ENCODE measurements at places on chromosomes 11 and 22.

GRCh38 chr11:11968511-11969280 is 39.7 kb downstream of the DKK3 start:
- no peak for DNase-seq

DNA sequence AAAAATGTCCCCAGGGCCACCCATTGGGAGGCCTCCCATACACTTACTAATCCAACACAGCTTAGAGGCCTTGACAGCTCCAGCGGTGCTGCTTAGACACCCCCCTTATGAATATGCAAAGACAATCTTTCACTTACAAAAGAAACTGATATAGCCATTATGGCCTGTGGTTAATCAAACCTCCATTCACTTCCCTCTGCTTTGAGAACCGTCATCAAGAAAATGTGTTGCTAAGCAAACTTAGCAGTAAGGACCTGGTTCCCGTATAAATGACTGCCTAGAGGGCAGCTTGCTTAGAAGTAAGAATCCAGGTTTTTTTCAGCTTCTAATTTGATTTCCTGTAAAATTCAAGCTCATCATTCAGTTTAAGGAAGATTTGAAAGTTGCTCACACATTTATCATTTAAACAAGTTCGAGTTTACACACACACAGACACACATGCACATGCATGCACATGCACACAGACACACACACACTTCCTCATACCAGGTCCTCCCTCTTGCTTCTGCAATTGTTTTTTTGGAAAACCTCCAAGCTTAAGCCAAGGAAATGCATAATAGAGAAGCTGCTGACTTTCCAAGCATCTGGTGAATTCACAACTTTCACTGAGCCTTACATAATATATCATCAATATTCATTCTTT is 137.7 kb upstream of the BLID start:
- DNase-seq, result no peak

DNA sequence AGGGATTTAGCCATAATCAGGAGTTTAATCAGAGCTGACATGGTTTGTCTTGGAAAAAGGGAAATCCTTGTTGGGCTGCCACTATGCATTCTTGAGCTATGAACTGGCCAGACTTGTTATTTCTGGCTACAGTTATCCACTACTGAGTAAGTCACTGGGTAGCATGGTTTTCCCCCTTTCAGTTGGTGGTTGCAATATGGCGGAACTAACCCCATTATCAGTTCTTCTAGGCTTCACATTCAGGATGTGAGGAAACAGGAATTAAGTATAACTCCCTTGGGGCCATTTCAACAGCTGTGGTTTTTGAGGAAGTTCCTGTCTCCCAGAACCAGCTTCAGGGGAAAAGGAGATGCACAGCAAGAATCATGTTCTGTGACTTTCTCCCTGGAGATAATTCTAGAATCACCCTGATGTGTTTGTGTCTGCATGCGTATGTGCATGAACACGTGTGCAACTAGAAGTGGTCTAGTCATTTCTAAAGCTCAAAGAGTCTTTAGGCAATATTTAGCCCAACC is 103.0 kb upstream of the CD44 start:
- no peak for DNase-seq

DNA sequence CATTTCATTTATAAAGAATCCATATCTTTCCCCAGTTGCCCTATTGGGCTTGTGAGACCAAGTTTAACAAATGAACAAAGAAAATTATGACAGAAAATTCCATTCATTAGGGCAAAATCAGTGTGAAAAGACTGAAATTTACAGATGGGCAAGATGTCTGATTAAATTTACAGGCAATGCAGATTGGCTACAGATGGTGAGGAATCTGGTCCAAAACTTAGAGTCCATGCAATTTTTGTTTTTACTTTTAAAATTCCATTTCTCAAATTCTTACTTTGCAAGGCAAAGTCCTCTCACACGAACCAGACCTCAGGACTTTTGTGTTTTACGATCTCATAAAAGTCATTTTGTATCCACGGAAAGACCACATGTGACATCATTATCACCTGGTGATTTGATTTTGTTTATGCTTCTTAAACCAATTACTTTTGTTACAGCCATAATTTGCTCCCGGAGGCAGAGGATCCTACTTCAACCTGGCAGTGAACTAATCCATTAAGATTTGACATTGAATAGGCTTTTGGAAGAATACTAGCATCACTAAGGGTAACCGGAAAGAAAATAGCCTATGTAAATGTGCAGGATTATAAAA is 843.7 kb upstream of the CHORDC1 start:
- DNase-seq, result no peak

DNA sequence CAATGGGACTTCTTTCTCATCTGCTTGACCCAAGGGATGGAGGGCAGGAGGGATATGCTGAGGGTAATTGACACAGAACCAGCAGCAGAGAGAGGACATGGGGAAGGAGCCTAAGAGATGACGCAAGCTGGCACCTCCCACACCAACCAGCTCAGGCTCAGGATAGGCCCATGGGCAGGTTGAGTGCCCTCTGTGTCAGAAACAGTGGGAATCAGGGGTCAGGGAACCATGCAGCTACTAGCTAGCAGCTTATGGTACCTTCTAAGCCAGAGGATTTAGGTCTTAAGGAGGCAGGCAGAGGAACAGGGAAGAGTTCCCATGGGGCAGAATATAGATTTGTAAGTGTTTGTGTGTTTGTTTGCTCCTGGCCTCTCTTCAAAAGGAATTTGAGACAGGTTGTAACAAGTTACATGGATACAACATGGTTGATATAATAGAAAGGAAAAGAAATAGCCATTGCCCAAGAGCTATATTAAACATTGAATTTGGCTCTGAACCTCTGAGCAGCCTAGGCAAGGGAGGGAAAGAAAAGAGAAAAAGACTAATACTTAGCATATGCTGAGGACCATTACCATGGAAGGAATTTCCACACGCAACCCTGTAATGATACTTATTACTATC is 39.9 kb upstream of the NAV2 start:
- no peak for DNase-seq

DNA sequence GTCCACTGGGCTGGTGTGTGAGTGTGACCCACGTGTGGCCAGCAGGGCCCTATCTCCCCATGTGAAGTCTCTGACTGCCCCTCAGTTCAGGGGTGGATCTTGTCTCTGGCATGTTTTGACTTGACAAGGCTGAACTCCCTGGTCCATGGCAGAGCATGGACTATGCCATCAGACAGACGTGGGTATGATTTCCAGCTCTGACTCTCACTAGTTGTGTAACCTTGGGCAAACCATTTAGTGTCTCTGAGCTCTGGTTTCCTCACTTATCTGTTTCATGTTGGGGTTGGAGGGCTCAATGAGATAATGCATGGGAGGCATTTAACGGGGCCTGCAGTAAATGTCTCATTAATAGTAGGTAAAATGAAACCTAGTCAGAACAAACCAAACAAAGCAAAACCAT is 254.5 kb upstream of the NARS2 start:
- no peak for DNase-seq

GRCh38 chr11:60740573-60740972 is 16.1 kb downstream of the MS4A18 start:
- DNase-seq, result no peak

DNA sequence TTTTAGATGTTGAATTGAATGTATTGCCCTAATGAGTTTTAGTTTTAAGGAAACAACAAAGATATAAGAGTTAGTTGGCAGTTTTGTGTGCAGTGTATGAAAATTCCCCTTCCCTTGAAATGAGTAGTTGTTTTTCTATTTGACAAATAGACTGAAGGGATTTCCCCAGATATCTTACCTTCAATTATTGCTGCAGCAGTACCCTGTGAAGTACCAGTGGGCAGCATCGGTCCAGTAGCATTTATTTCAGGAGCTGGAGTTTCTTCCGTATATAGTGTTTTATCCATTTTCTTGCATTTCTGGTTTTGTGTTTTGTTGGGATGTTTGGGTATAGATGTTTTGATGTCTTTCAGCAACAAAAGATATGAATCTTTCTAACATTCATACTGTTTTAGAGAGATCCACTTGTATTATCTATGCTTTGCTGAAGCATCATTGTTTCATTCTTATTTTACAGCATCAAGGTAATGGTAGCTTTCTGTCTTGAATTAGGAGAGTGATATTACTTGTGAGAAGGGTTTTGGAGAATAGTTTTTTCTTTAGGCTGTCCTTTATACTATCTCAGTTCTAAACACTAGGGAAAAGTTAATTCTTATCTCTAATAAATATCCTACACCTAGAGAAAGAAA is 7.4 kb downstream of the KMT2A start:
- DNase-seq, result no peak

GRCh38 chr22:45688600-45689080 is 17.0 kb downstream of the ATXN10 start:
- DNase-seq, result no peak

DNA sequence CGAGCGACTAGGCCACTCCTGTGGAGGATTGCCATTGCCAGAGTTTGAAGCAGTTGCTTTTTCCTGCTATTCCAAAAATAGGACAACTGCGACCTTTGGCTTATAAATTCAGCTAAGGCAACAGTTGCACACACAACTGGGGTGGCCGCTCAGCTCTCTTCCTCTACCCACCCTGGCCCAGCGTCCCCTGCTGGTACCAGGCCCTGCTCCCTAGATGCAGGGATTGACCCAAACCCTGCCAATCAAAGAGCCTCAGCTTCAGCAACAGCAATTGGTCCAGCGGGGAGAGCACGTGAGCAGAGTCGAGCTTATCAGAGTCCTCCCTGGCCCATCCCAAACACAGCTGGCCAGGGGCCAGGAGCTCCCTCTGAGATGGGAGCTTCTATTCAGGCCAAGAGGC is 22.0 kb upstream of the CABP2 start:
- DNase-seq, result peak; percentile 57

- no peak for DNase-seq
Measured at GRCh38 chr11:134901955-134902918, 490.2 kb upstream of the B3GAT1 start.

DNA sequence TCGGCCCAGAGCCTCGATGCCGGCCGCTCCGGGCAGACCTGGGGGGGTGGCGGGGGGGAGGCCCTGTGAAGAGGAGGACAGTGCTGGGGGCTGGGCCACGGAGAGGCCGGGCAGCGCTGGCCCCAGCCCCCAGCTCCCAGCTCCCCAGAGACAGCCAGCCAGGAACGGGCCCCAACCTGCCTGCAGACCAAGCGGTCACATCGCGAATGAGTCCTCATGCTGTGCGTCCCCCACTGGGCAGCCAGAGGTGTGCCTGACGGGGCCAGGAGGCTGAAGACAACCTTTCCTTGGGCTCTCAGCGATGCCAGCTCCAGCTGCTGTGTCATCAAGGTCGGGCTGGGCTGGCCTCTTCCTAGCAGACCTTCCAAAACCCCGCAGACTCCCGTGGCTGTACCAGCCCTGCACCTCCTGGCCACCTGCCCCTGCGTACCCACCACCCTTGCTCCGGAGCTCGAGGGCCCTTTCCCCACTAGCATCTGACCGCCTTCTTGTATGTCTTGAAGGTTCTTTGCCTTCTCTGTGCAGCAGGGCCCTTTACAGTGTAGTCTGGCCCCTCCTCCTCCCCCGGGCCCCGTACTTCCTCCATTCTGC is 88.4 kb downstream of the CDKN1C start:
- DNase-seq, result peak; percentile 19

DNA sequence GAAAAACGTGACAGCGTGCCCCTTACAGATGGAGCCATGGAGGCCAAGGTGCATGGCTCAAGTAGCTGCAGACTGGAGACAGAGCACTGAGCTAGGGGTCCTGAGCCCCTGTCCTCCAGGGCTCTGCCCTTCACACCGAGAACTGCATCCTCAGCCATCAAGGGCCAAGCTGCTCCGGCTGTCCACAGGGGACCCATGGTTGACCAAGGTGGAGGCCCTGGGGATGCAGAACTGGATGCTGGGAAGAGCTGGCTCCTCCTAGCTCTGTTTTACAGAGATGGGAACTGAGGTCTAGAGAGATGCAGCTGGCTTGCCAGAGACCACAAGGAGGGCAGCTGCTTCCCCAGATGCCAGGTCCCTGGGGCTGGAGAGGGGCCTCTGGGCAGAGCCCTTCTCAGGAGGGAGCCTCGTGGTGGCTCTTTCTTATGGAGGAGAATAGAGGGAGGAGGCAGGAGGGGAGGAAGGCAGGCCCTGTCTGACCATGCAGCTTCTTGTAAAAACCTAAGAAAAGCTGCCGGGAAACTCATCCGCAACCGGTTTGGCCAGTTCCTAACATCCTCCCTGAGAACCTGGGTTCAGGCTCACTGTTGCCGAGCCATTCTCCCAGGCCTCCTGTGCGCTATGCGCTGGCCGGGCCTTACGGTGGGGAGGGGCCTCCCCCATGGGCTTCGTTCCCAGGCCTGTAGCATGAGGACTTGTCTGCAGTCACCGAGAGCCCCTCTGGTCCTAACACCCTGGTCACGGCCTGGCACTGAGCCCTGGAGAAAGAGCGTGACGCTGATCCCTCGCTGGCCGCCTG is 80.6 kb downstream of the WNT7B start:
- DNase-seq, result peak; percentile 43

DNA sequence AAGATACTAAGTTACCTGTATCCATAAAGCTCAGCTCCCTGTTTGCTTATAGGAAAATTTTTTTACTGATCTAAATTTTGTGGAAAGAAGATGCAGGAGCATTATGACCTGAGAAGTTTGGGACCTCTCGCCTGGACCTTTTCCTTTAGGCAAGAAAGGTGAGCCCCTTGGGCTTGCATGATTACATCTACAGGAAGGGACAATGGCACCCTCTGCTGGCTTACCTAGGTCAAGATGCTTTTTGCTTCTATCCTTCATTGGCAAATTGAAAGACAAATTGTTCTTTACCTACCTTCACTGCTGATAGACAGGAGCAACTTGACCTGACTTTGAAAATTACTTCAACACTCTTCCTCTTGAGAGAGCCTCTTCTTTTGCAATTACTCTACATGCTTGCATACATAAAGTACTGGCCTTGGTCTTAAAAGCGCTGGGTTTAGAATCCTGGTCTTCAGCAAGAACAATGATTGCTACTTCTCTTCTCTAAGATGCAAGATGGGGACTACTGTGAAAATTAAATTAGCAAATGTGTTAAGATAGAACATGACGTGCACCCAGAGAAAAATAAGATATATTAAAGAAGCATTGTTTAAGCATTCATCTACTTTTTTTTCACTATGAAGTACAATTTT is 147.2 kb downstream of the TRPC6 start:
- DNase-seq, result peak; percentile 17

DNA sequence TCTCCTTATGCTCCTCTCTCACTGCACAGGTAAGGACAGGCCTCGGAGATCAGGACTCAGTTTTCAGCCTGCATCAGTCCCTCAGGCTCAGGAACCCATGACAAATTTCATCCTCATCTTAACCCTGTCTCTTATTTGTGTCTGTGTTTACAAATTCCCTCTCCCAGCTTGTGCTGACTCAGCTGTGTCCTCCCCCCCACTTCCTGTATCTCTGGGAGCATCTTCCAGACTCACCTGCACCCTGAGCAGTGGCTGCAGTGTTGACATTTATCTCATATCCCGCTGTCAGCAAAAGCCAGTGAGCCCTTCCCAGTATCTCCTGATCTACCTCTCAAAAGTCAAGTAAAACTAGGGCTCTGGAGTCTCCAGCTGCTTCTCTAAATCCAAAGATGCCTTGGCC is 65.6 kb upstream of the VPREB1 start:
- DNase-seq, result no peak

GRCh38 chr22:22327723-22328122 is 83.1 kb downstream of the VPREB1 start:
- no peak for DNase-seq

DNA sequence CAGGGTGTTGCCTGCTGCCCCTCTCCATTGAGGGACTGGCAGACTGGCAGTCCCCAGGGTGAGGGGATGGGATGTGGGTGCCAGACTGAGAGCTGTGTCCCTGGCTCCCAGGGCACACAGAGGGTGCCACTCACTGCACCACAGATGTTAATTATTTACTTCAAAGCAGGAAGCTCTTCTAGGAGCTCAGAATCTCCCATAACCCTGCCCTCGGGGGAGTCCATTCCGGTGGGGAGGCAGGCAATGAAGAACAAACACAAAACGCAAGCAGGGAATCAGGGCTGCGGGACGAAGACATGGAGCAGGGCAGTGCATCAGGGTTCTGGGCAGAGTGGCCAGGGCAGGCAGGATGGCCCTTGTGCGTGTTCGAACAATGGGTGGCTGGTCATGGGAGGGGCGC is 24.4 kb upstream of the FLRT1 start:
- DNase-seq, result no peak
